Thoracic aorta endothelial cell (primary cell): ENCODE measurements at places on chromosomes 3 and 15. TPM values are rescaled to one million over a fixed set of nuclear protein-coding genes. Genes with fewer than 3 reads are reported as not detected.

TBC1D2B gene
- total RNA-seq = 27.3 and 36.8 TPM in 2 replicates

CSPG5 gene
- 0.40 and 0.79 TPM in 2 replicates for total RNA-seq

ELP6 gene
- total RNA-seq = 28.2 and 28.4 TPM in 2 replicates

PARP15 gene
- 0.53 and 0.57 TPM in 2 replicates for total RNA-seq

TTLL13 gene
- total RNA-seq = not detected in 2 replicates

SEMA4B gene
- total RNA-seq = 8.5 and 9.8 TPM in 2 replicates

EXD1 gene
- not detected in 2 replicates for total RNA-seq

ATP8B4 gene
- not detected in 2 replicates for total RNA-seq

TIGIT gene
- total RNA-seq = not detected in 2 replicates

ACKR2 gene
- 0.07 TPM in 1 of 2 replicates, not detected in the other for total RNA-seq

ZDHHC23 gene
- total RNA-seq = 5.2 and 6.8 TPM in 2 replicates

KBTBD13 gene
- not detected in 2 replicates for total RNA-seq

ACTRT3 gene
- total RNA-seq = 5.3 and 5.6 TPM in 2 replicates

STRIT1 gene
- total RNA-seq = not detected in 2 replicates

RASGRP1 gene
- total RNA-seq = 0.07 and 0.13 TPM in 2 replicates

RBP2 gene
- not detected in 2 replicates for total RNA-seq

SIDT1 gene
- 0.27 and 0.36 TPM in 2 replicates for total RNA-seq

RAD18 gene
- 23.5 and 32.7 TPM in 2 replicates for total RNA-seq

ZNF80 gene
- total RNA-seq = not detected in 2 replicates

IQCF2 gene
- total RNA-seq = not detected in 2 replicates

TMEM108 gene
- 0.27 and 0.29 TPM in 2 replicates for total RNA-seq

ROPN1 gene
- not detected in 2 replicates for total RNA-seq

GCSAM gene
- total RNA-seq = not detected in 2 replicates

USP8 gene
- 63.3 and 73.4 TPM in 2 replicates for total RNA-seq

TERC gene
- 117 and 176 TPM in 2 replicates for total RNA-seq

HMCES gene
- 17.4 and 26.3 TPM in 2 replicates for total RNA-seq

ATP13A4 gene
- not detected in 2 replicates for total RNA-seq

SPINK8 gene
- not detected in 2 replicates for total RNA-seq

IL17RB gene
- 0.22 TPM in 1 of 2 replicates, not detected in the other for total RNA-seq

GNL3 gene
- total RNA-seq = 218 and 226 TPM in 2 replicates

CERS3 gene
- not detected in 2 replicates for total RNA-seq
